ENCODE measurements at places on chromosomes 6 and 20. TPM values are rescaled to one million over a fixed set of nuclear protein-coding genes. Genes with fewer than 3 reads are reported as not detected.

GRCh38 chr6:132663661-132664060 lies 4.7 kb upstream of the TAAR1 start:
- H3K27ac ChIP-seq, result no peak overlapping the region
- no peaks in the 10 kb centered on the region for H3K27me3 ChIP-seq
- H3K4me3 ChIP-seq, result no peak overlapping the region
- no peaks in the 10 kb centered on the region for H3K36me3 ChIP-seq
- no peak for DNase-seq

GRCh38 chr20:11204926-11205768 lies 531.3 kb upstream of the JAG1 start:
- no peak for DNase-seq
- no peaks in the 10 kb centered on the region for H3K27me3 ChIP-seq
- no peaks in the 10 kb centered on the region for H3K4me1 ChIP-seq
- no peaks in the 10 kb centered on the region for H3K36me3 ChIP-seq
- no peak overlapping the region for H3K27ac ChIP-seq

- no peak overlapping the region for H3K27ac ChIP-seq
- H3K4me1 ChIP-seq, result no peaks in the 10 kb centered on the region
- no peaks in the 10 kb centered on the region for H3K36me3 ChIP-seq
These were observed 232.7 kb upstream of the CDH4 start for GRCh38 chr20:61019322-61019721.

IL17F gene
- total RNA-seq, result not detected

DNA sequence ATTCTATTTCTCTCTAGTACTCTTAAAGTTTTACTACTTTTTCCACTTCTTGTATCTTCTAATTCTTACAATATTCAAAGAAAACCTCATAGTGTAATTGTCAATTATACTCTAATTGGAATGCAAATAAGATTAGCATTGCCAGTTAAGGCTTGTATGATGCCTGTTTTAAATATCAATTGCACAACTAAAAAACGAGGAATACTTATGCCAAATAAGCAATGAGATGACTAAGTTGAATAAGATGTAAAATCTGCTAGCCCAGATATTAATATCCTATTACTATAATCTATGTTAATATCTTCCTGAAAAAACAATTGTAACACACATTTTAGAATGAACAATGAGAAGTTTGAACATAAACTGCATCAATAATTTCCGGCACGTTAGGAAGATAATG lies 13.3 kb upstream of the AKAP7 start:
- no peak overlapping the region for H3K4me3 ChIP-seq
- H3K36me3 ChIP-seq, result no peaks in the 10 kb centered on the region
- no peak overlapping the region for H3K27ac ChIP-seq
- no peaks in the 10 kb centered on the region for H3K27me3 ChIP-seq
- no peak for DNase-seq

TMEM217 gene
- total RNA-seq, result 5.3 TPM
